ENCODE measurements at places on chromosomes 16 and 17.

GRCh38 chr16:59854846-59855439, 1120.8 kb upstream of the GOT2 start:
- no peak for DNase-seq

GRCh38 chr17:42850954-42851353, at the start of gene AOC3:
Gene AOC3, plus strand, starts transcription at chr17:42851199. Its CDS starts 145 bp downstream, at chr17:42851344.
- no peak for DNase-seq

- no peak for DNase-seq
Measured at GRCh38 chr17:74351552-74352210, 10.0 kb downstream of the BTBD17 start.

DNA sequence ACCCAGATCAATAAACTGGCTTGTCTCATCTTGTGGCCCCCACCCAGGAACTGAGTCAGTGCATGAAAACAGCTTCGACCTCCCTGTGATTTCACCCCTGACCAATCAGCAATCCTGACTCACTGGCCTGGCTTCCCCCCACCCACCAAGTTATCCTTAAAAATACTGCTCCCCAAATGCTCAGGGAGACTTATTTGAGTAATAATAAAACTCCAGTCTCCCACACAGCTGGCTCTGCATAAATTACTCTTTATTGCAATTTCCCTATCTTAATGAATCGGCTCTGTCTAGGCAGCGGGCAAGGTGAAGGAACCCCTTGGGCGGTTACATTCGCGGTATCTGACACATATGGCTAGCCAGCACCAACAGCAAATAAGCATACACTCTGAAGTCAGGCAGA, 9.8 kb upstream of the RABEP1 start:
- DNase-seq: no peak
